ENCODE measurements at places on chromosomes 2 and 18. TPM values are rescaled to one million over a fixed set of nuclear protein-coding genes. Genes with fewer than 3 reads are reported as not detected.

GRCh38 chr2:218344090-218344754 lies 12.4 kb upstream of the CATIP start:
- ATAC-seq: no peak

Gene C1QL2
- not detected for total RNA-seq

GRCh38 chr2:200716386-200716785 lies 95.3 kb upstream of the BZW1 start:
- ATAC-seq: no peak

- ATAC-seq: peak; percentile 65
Observed at GRCh38 chr2:103161456-103162289, 399.8 kb downstream of the TMEM182 start.

DNA sequence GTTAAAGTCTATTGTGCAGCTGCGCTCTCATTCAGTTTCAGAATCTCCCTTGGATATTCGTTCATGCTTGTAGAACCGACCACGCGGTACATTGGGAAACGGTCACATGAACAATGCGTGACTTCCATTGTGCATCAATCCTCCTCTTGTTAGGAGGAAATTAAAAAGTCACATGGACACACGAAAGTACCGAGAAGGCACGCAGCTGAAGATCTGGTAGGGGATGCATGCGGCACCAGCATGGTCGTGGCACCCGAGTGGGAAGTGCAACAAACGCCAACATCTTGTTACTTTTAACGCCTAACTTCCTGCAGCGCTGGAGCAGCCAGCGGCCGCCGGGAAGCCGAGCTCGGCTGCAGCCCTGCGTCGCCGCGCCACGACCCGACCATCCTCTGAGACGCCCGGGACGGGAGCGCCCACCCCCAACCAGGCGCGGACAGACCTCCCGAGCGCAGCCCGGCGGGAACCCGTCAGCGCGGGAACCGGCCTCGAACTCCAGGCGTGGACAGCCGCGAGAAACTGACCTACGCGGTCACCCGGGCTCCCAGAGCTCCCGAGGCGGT lies 412 bp downstream of the OSBPL1A start:
- ATAC-seq: peak; percentile 61

Gene TTC21B
- total RNA-seq: 27.7 TPM

GRCh38 chr2:105390454-105390853 lies 8.4 kb downstream of the FHL2 start:
- ATAC-seq: no peak

GRCh38 chr2:25410370-25410769 lies 68.6 kb upstream of the DNMT3A start:
- ATAC-seq: no peak

GRCh38 chr2:63740943-63741342 lies 100.8 kb upstream of the UGP2 start:
- ATAC-seq: no peak

- no peak for ATAC-seq
Observed at GRCh38 chr2:109719871-109720270, 74.2 kb upstream of the RGPD5 start.

GRCh38 chr18:64840911-64841701 lies 692.2 kb upstream of the LINC00305 start:
- no peak for ATAC-seq

Gene PDE1A
- 0.89 TPM for total RNA-seq

DNA sequence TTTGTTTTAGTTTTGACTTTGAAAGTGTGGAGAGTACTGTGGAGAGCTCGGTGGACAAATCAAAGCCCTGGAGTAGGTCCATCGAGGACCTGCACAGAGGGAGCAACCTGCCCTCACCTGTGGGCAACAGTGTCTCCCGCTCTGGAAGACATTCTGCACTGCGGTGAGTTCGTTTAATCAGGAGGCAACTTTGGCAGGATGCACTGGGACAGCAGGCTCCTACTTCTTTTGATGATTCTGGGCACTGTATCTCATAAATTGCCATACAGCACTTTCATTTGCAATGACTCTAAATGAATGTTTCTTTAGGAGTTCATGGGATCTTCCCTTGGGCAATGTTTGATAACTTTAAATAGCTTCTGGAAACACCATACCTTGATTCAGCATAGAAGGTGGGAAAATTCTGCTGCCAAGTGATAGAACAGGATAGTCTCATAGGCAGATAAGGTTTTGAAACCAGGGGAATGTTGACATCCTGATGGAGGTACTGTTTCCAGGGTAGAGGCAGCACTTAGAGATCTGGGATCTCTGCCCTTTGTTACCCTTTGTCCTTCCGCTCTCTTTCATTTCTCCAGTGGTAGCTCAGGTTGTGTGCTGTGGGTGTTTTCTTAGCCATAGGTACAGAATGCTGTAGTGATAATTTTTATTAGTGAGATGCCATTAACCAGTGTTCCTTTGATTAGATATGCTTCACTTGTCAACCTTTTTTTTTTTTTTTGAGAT lies 156.2 kb downstream of the PRPF40A start:
- no peak for ATAC-seq

- no peak for ATAC-seq
Observed at GRCh38 chr2:61786876-61787275, 67.0 kb downstream of the FAM161A start.

- no peak for ATAC-seq
Observed at GRCh38 chr18:41720226-41720625, 234.8 kb upstream of the PIK3C3 start.

Gene CRACDL
- 0.60 TPM for total RNA-seq

DNA sequence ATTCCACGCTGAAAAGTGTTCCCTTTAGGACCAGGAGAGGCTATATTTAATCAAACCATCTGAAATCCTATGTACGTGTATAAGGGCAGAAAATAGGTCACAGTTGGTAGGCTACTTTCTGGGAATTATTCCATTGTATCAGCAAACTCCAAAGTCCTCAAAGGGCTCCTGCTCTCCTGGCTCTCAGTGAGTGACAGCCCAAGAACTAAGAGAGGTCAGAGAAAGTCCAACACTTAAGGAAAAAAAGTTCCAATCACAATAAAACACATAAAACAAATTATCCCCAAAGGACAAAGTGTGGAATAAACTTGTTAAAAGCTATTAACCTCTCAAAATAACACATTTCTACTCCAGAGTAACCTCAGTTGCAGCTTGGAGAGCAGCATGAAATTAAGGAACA lies 183.3 kb downstream of the SLC8A1 start:
- ATAC-seq: no peak

GRCh38 chr18:41992703-41993102 lies 37.7 kb downstream of the PIK3C3 start:
- ATAC-seq: no peak

- no peak for ATAC-seq
Observed at GRCh38 chr18:33369711-33370449, 70.6 kb downstream of the CCDC178 start.

Gene ZNF532
- 31.0 TPM for total RNA-seq

GRCh38 chr2:226799211-226799975 lies at the start of gene IRS1:
TSS of gene IRS1 (minus strand) at chr2:226799820. CDS start at chr2:226798738, 1,082 bp downstream.
- ATAC-seq: peak; percentile 14

Gene CTNNA2
- 6.7 TPM for total RNA-seq

Gene ANKRD44
- total RNA-seq: 3.4 TPM

Gene RGPD4
- total RNA-seq: 0.15 TPM

DNA sequence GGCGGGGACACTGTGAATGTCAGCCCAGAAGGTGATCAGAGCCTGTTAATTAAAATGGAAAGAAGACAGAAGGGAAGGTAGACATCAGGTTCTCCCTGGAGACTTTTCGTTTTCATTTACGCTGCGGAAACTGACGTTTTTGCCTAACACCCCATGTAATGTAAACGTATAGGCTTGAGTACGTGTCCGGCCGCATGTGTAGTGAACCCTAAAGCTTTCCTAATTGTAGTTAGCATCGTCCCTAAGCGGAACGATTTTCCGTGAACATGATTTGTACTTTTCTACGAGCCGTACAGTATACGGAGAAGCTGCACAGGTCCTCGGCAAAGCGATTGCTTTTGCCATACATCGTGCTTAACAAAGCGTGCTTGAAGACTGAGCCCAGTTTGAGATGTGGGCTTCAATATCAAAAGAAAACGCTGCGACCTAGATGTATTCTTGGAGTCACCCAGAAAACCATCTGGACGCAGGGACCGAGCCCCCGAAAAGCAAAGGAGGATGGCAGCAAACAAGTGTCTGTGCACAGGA lies 284 bp downstream of the TIMM21 start:
- no peak for ATAC-seq

GRCh38 chr2:25306777-25307368 lies 34.9 kb downstream of the DNMT3A start:
- no peak for ATAC-seq

Gene CTAGE1
- 0.04 TPM for total RNA-seq

Gene GALR1
- total RNA-seq: 0.10 TPM

Gene HMSD
- 0.24 TPM for total RNA-seq

Gene DSG4
- total RNA-seq: not detected

DNA sequence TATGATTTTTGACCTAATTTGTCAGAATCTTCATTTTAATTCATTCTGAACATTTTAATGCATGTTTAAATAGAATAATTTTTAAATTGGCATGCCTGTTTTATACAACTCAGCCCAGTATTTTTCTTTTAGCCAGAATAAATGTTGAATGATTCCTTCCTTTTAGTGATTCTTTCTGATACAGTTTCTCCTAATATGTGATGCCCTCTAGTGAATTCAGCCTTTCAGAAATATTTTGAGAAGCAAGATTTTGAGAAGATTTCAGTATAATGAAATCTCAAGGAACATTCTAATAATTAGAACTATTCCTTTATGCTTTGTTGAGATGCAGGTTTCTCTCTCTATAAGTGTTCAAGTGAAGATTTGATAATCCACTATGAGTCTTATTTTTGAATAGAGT lies 28.5 kb downstream of the LCLAT1 start:
- no peak for ATAC-seq

DNA sequence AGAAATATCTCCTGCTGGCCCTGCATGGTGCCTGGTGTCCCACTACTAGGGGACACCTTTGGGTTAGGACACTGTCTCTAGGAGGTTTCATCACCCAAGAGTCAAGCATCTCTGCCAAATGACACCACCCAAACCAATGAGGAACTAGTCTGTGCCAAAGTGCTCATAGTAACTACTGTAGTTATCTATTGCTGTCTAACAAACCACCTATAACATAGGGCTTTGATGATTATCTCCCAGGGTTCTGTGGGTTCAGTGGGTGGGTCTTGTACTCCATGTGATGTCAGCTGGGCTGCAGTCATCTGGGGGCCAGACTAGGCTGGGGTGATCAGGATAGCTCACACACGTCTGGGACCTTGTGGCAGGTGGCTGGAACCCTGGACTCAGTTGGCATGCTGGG lies 59.8 kb downstream of the EPAS1 start:
- ATAC-seq: no peak

Gene RTTN
- total RNA-seq: 19.1 TPM

- ATAC-seq: no peak
Observed at GRCh38 chr2:120550893-120551446, 184.7 kb upstream of the GLI2 start.

DNA sequence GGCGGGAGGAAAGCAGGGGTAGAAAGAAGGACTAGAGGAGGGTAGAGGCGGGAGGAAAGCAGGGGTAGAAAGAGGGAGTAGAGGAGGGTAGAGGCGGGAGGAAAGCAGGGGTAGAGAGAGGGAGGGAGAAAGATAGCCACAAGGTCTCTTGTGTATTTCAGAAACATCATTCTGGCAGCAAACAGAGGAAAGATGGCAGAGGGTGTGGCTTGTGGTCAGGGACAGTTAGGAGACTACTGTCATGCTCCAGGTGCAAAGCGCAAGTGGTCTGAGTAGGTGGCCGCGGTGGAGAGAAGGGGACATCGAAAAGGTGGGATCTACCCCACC lies 82.4 kb upstream of the TAF1B start:
- ATAC-seq: no peak

Gene IL1R1
- 5.7 TPM for total RNA-seq

Gene CCDC93
- total RNA-seq: 42.2 TPM

GRCh38 chr2:176099728-176100546 lies at the start of gene HOXD12:
TSS of gene HOXD12 (plus strand) at chr2:176099795. CDS start at chr2:176099802, 7 bp downstream.
- ATAC-seq: no peak

Gene ALLC
- 0.18 TPM for total RNA-seq

DNA sequence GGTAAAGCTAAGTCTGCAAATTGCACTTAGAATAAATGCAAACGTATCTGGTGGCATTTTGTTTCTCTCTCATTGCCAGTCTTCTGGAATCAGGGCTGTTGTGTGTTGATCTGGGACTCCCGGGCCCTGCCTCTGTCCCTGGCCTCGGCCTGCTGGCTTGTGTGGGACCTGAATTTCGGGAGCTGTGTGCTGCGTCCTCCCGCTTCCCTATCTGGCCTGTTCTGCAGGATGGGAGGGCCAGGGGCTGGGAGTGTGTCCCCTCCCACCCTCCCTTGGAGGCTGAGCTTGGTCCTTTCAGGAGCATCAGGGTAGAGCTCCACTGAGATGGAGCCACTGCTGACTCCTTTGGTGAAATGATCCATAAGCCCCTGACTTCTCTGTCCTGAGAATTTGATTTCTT lies 118.5 kb downstream of the ACKR3 start:
- ATAC-seq: no peak

Gene CPLX4
- total RNA-seq: not detected

GRCh38 chr18:23301972-23302371 lies 151.1 kb upstream of the RIOK3 start:
- no peak for ATAC-seq

DNA sequence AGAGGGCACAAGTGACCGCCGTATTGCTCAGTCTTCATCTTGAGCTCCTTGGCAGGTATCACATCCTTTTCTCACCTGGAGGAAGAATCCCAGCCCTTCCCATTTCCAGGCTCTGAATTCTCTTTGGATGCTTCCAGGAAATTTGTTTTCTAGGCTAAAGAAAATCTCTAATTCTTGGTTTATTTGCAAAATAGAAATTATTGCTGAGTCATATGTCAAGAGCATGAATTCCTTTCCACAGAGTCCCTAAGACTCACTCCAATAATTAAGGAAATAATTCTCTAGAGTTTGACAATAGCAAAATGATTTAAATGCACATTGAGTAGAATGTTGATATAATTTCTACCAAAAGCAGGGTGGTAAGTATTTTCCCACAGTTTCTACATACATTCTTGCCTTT lies 16.3 kb upstream of the CCDC68 start:
- ATAC-seq: no peak

GRCh38 chr2:69567157-69567908 lies 76.2 kb downstream of the AAK1 start:
- ATAC-seq: peak; percentile 16

Gene DARS1
- 53.7 TPM for total RNA-seq

DNA sequence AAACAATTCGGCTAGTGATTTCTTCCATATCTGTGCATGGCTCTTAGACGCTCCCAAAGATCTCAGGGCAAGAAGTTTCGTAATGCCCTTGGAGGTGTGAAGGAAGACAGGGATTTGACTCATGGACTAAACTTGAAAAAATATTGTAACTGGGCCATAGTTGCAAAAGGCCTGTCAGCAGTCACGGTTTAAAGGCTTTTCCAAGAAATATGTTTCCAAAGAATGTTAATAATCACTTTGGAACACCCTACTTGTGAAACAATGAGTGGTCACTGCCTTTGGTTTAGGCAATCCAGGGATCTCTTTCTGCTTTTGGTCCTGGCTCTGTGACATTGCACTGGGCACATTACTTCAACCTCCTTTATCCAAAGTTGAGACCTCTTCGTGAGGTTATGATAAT lies 102.5 kb upstream of the RASGRP3 start:
- ATAC-seq: peak; percentile 8

Gene NT5DC4
- total RNA-seq: 0.09 TPM

Gene UGT1A10
- total RNA-seq: not detected

Gene UGT1A8
- total RNA-seq: 1.4 TPM

Gene PKDCC
- total RNA-seq: 15.1 TPM

Gene CDK15
- total RNA-seq: not detected

Measured in motor neuron (in vitro differentiated cells).